ENCODE measurements at places on chromosomes 16 and 17.

- ATAC-seq, result no peak
These were observed 9.7 kb upstream of the TNS4 start for GRCh38 chr17:40511136-40511535.

- no peak for ATAC-seq
These were observed 17.1 kb downstream of the FOXJ1 start for GRCh38 chr17:76123749-76124581.

DNA sequence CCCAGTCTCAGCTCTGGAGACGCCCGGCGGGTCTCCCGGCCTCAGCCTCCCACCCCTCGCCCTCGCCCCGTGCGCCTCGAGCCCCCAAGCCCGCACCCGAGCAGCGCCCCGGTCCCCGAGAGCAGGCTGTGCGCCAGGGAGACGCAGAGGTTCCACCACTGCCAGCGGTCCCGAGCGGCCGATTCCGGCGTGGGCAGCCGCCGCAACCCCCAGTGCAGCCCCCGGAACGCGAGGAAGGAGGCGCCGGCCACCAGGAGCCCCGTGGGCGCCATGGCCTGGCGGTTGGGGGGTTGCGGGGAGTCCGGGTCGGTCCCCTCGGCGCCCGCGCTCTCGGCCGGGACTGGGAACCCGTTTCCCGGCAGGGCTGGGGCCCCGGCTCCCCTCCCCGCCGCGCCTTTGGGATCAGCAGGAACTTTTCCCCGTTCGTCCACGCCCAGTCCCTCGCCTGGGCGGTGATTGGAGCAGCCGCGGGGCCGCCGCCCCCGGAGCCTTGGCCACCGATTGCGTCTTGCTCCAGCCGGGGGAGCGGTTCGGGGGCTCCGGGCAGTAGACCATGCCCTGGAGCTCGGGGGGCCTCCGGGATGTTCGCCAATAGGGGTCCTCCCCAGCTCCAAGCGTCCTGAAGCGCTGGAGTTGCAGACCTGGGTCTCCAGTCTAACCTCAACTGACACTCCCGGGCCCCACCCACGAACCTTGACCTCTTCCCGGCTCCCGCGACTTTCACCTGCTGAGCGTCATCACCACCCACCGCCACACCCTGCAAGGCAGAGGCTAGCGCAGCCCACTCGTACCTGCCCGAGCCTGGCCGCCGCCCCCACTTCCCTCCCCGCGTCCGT lies at the start of gene TLCD2:
TSS of gene TLCD2 (minus strand) at position 407 of the 836 bp plus-strand sequence. CDS start at position 272, 135 bp downstream.
- peak; percentile 57 for ATAC-seq

DNA sequence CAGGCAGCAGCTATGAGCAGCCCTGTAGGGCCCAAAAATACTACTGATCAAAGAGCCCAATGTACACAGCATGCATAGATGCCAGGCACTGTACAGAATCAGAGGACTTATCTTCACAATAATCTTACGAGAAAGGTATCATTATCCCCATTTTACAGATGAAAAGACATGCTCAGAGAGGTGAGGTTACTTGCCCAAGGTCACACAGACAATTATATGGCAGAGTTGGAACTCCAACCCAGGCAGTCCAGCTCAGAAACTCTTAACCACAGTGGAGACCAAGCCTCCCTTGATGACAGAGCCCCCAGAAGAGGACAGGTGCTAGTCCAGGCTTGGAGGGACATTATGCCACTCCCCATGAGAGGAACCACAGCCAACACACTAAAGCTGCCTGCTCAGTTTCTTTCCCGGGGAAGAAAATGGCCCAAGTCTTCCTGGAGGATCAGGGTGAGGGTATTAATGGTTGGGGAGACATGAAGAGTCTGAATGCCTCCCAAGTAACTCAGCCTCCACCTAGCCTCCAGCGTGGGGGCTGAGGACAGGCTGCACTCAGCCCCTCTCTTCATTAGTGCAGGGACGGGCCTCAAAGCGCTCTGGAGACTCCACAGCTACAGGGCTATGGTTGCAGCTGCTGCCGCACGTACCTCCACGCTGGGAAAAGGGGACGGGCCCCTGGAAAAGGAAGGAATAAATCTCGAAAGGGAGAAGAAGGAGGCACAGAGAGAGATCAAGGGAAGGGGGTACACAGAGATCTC lies 826 bp downstream of the UNC119 start:
- peak; percentile 1 for ATAC-seq

GRCh38 chr16:80580109-80580832 lies 39.5 kb downstream of the DYNLRB2 start:
- ATAC-seq, result no peak

DNA sequence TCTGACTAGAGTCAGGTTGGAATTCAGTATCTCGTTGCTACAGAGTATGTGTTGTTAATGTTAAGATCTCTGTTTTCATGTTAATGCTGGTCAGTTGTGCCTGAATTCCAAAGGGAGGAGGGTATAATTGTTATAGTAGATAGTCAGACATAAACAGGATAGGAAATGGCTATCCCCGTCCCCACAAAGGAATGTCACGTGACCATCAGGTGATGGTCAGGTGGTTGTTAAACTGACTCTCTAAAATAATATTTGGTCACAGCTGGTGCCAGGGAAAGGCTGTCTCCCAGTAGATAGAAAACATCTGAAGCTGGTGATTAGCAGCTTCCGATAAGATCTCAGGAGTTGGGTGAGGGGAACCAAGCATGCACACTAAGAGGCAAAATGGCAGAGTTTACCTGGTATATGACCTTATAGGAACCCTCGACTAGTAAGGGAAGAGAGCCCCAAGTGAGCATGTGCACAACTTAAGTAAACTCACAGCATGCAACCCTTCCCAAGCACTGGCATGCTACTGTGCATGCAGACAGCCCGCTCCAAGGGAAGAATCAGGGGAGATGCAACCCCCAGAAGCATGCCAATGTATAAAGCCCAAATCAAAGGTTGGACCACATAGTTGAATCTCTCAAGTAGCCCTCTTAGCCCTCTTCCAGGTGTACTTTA lies 27.4 kb upstream of the SLC6A2 start:
- no peak for ATAC-seq

- ATAC-seq, result no peak
These were observed 114.0 kb downstream of the FTO start for GRCh38 chr16:53817812-53818550.

DNA sequence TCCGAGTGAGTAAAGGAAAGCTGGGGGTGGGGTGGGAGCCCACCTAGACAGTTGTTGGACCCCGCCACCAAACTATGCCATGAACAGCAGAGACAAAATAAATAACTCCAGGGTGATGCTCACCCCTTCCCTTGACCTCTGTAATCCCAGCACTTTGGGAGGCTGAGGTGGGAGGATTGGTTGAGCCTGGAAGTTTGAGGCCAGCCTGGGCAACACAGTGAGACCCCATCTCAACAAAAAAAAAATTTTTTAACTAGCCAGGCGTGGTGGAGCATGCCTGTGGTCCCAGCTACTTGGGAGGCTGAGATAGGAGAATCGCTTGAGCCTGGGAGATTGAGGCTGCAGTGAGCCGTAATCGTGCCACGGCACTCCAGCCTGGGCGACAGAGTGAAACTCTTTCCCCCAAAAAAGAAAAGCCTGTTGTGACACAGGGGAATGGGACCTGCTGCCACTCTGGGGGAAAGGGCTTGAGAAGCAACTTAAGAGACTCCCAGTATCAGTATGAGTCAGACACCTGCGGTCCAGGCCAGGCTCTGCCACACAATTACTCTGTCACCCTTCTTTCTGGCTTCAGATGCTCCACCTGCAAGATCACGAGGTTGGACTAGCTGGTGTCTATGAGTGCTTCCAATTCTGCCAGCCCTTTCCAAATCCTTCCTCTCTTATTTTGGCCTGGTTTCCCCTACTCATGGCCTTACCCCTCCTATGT lies 5.0 kb downstream of the SGCA start:
- ATAC-seq, result peak; percentile 35

DNA sequence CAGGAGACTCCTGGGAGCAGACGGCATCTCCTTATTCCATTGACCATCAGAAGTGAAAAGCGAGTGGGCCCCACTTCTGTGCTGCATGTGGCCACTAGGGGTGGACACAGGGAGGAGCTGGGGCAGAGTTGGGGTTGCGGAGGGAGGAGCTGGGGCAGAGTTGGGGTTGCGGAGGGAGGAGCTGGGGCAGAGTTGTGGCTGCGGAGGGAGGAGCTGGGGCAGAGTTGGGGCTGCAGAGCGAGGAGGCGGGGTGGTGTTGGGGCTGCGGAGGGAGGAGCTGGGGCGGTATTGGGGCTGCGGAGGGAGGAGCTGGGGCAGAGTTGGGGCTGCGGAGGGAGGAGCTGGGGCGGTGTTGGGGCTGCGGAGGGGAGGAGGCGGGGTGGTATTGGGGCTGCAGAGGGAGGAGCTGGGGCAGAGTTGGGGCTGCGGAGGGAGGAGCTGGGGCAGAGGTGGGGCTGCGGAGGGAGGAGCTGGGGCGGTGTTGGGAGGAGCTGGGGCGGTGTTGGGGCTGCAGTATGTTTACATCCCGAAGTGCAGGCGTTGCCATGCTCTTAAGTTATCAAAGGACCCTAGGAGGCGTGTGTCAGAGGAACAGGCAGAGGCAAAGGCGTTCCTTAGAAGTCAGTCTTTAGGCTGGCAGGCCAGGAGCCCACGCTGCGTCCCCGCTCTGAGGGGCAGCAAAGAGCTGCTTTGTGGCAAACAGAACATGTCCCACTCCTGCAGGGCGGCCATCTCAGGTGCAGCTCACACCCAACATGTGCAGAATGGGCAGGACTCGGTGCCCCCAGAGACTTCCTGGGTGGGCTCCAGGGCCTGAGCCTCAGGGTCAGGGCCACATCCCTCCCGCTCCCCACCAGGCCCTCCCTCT lies 76.0 kb downstream of the ZNF778 start:
- ATAC-seq, result no peak

GRCh38 chr16:62711797-62712196 lies 675.6 kb upstream of the CDH8 start:
- ATAC-seq, result no peak

- ATAC-seq, result no peak
These were observed 4.5 kb upstream of the NAT9 start for GRCh38 chr17:74780443-74781238.

DNA sequence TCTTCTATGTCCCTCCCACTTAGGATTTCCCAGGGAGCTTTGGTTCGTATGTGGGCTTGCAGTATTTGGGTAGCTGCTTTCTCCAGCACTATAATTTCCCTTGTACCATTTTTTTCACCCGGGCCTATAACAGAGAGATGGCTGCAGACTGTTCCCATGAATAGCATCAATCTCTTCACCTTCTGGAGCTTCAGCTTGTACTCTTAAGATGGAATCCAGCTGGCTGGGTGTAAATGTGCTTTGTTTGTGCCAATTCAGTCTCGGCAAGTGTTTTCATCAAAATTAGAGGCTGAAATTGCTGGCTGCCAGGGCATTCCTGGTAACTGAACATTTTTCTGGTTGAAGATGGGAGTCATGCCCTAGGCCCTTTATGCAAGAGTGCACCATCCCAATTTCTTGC lies 12.2 kb upstream of the CPD start:
- no peak for ATAC-seq

- no peak for ATAC-seq
These were observed 239.9 kb downstream of the PRKCA start for GRCh38 chr17:66542129-66542966.

GRCh38 chr16:87979352-87979751 lies 28.1 kb downstream of the BANP start:
- no peak for ATAC-seq

DNA sequence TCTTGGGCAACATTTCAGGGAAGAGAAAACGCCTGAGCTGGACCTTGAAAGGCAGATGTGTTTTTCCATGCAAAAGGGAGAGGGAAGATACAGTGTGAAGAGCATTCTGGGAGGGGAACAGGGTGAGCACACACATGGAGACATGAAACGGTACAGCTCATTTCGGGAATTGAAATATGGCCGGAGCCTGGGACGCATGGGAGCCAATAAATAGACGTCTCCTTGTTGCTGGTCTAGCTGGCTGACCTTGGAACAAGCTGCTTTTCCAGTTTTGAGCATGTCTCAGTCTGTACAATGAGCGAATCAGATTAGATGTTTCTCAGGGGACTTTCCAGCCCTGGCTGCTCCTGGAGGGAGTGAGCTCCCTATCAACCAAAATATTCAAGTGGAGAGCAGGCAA lies 63.6 kb downstream of the ASIC2 start:
- ATAC-seq, result no peak

- ATAC-seq, result peak; percentile 91
These were observed 27.7 kb upstream of the DHRS7B start for GRCh38 chr17:21098934-21099689.

DNA sequence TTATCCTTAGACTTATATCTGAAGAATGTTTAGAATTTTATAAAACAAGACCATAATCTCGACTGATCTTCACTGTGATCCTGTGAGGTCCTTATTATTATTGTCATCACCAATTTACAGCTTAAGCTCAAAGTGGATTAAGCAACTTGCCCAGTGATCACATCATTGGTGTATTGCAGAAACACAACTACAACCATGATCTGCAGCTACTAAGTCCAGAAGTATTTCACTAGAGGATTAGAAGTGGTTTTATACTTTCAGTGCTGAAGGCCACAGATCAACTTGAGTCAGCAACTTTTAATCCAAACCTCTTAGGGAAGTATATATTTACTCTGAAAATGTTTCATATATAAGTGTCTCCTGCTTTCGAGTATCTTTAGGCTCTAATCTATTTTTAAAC lies 624.3 kb upstream of the SOX9 start:
- ATAC-seq, result peak; percentile 74

GRCh38 chr16:11379420-11379819 lies 34.2 kb downstream of the RMI2 start:
- peak; percentile 87 for ATAC-seq

DNA sequence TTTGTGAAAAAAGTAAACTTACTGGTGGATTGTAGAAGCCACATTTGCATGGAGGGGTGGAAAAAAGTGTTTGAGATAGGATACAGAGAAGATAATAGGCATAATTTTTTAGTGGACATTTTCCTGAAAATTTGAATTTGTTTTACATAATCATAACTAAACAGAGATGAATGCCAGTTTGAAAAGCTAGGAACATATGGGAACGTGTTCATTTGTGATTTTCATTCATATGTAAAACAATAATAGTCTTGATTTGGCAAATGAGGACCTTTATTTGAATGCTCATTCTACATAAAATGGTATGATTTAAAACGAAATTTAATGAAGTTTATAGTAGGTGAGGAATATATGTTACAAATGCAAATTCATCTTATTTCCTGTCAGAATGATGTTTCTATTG lies 263.9 kb downstream of the BCAS3 start:
- no peak for ATAC-seq

GRCh38 chr16:22348291-22348690 lies 26.1 kb downstream of the CDR2 start:
- no peak for ATAC-seq

- ATAC-seq, result no peak
These were observed 15.0 kb downstream of the RIPOR1 start for GRCh38 chr16:67543582-67543981.

- ATAC-seq, result no peak
These were observed 6.3 kb downstream of the HGS start for GRCh38 chr17:81690066-81690465.

DNA sequence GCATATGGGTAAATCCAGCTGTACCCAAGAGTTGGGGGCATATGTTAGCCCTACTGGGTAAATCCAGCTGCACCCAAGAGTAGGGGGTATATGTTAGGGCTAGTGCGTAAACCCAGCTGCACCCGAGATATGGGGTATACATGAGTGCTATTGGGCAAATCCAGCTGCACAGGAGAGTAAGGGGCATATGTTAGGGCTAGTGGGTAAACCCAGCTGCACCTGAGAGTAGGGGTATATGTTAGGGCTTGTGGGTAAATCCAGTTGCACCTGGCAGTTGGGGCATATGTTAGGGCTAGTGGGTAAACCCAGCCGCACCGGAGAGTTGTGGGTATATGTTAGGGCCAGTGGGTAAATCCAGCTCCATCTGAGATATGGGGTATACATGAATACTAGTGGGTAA lies 80.9 kb downstream of the WWOX start:
- no peak for ATAC-seq

- ATAC-seq, result no peak
These were observed 2.8 kb upstream of the DNAI2 start for GRCh38 chr17:74271281-74271680.
